Nucleus accumbens (tissue), 56 donors: ENCODE measurements at places on chromosomes 12 and 14.

GRCh38 chr12:78185109-78185508 is 354.4 kb downstream of the NAV3 start:
- DNase-seq, result no peak

DNA sequence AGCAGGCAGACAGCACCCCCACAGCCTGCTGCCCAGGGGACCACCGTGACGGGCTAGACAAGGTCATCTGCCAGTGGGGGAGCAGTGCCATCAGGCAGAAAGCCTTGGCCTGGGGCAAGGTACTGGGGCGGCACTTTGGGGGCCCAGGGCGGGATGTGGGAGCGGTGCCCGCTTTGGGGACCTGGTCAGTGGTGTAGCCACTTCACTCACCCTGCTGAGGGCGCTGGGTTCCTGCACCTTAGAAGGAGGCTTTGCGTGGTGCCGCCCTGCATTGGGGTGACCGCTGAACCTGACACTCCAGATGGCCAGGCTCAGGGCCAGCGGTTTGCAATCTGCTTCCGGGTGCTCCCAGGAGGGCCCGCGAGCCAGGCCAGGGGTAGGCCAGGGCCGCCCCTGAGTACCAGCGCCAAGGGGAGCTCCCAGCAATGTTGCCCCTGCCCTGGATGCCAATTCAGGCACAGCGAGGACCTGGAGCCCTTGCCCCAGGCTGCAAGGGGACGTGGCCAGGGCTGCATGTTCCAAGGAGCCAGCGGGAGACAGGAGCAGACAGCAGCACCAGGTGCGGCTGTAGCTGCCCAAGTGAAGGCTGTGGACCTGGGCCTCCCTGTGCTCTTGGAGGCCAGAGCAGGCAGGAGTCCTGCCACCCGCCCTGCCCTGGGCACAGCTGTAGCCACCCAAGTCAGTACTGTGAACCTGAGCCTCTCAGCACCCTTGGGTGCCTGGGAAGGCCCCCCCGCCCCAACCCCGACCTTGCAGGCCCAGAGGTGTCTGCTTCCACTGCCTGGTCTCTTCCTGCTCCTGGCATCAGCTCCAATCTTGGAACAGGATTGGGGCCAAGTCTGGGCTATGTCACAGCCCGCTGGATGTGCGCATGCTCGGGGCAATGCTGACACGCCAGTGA is 550.7 kb downstream of the SLC6A15 start:
- no peak for DNase-seq

GRCh38 chr12:74980510-74980909 is 229.1 kb downstream of the KCNC2 start:
- no peak for DNase-seq

DNA sequence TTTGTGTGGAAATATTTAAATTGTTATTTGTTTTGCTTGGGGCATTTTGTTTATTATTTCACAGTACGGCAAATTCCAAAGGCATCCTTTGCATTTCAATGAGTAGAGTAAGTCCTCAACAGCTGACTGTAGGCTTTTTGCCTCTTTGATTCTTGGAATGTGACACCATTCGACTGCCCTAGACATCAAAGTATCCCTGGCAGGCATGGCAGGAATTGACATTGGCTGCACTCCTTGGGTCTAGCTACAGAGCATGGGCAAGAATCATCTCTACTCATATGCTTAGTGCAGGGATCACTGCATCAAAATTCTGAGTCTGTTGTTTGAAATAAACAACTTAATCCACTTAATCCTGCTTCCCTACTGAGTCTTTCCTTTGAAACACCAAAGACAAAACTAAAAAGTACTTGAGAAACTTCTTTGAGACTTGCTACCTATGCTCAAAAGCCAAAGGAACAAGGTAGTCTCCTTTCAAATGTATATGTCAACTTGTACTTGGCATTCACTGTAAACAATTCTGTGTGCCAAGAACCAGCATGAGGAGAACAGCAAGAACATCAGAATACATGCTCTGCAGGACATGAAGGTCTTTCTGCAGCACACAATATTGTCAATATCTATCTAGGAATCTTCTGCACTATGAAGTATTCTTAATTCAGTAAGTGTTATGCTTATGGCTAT is 1569.0 kb upstream of the FLRT2 start:
- DNase-seq, result no peak

- no peak for DNase-seq
Measured at GRCh38 chr12:71682466-71682865, 3.4 kb upstream of the TMEM19 start.

- DNase-seq, result no peak
Measured at GRCh38 chr12:76241371-76241770, 106.8 kb downstream of the BBS10 start.

DNA sequence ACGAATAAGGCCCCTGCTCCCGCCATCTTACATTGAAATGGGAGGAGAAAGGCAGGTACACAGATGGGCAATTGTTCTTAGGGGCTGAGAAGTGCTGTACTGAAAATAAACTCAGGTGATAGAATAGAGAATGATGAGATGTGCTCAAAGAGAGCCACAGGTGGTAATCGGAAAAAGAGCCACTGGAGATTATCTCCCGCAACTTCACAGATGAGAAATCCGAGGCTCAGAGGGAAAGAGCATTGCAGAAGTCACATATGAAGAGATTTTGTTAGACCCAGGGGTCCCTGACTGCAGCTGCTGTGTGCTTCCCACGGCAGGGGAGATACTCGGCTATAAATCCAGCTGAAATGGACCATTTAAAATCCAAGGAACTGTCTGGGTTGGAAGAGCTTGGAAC is 73.7 kb downstream of the PRIMA1 start:
- DNase-seq, result no peak

DNA sequence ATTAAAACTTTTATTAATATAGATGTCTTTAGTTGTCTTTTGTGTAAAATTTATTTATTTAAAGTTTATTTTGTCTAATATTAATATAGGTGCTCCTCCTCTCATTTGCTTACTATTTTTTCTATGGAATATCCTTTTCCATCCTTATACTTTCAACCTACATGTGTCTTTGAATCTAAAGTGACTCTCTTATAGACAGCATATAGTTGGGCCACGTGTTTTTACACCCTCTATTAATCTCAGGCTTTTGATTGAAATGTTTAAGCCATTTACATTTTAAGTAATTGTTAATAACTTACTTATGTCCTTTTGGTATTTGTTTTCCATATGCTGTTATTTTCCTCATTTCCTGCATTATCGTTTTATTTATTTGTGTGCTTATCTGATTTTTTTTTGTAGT is 74.4 kb upstream of the LRFN5 start:
- no peak for DNase-seq

GRCh38 chr14:56081139-56081538 is 37.1 kb upstream of the PELI2 start:
- DNase-seq, result no peak

- DNase-seq, result peak; percentile 21
Measured at GRCh38 chr12:1660304-1661187, 30.3 kb upstream of the ADIPOR2 start.

DNA sequence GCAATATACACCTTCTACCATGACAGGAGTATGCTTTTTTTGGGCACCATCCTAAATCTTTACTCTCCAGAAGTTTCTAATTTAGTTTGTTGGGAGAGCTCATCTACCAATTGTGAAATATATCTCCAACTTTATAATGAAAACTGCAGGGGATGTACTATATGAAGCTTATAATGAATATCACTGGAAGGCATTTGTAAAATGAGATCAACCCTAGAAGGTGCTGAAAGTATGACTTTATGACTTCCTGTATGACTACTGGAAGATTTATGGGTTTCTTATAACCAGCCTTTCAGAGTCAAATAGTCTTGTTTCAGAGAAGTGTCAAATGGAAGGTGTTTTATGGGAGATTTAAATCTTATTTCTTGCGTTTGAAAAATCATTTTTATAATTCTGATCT is 122.9 kb downstream of the MYRFL start:
- no peak for DNase-seq

GRCh38 chr12:32051511-32052211 is 55.0 kb upstream of the BICD1 start:
- no peak for DNase-seq

DNA sequence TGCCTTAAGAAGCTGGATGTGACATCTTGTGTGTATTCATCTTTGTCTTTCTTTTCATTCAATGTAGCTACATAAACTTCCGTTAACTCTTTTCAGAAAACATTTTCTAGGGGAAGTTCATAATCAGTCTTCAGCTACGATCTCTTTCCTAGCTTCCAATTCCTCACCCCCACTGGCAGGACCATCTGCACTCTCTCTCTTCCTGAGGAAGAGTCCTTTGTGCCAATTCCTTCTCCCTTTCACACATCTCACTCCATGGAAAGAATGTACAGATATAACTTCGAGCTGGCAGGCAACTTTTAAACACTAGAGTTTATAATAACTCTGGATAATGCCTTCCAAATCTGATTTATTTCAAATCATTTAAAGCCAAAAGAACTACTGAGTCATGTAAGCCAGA is 495.7 kb downstream of the GALC start:
- no peak for DNase-seq

- DNase-seq, result no peak
Measured at GRCh38 chr12:111792155-111792855, 25.6 kb downstream of the ALDH2 start.

DNA sequence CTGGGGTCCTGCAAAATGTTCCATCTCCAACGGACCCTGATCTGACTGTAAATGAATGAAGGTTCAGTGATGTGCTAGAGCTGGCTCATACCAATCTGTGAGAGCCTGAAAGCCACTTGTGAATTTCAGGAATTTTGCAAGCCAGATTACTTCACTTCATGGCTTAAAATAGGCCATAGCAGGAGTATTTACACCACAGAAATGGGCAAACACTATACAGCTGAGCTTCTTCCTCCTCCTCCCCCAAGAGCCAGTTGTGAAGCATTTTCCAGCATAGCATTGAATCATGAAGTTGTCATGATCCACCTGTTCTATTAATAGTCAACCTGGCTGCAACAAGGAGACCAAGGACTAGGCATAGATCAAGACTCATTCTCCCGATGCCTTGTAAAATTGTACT is 141.3 kb upstream of the RASSF8 start:
- no peak for DNase-seq

- DNase-seq, result no peak
Measured at GRCh38 chr12:42677461-42677860, 87.9 kb upstream of the PRICKLE1 start.

DNA sequence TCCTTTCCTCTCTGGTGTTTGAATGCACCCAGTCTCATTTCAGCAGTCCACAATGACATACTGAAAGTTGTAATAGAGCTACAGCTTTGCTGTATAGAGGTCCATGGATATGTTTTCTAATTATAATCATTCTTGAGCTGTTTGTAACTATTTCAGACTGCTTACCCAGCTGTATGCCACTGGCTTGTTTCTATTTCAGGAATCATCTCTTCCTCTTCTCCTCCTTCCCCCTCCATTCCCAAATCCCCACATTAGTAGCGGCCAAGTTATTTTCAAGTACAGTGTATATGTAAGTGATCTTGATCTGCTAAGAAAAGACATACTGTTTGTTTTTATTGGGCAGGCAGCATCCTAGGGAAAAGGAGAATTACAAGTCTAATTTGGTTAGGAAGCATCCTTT is 775.0 kb downstream of the DIO2 start:
- DNase-seq, result no peak

GRCh38 chr14:58071341-58071740 is 80.7 kb downstream of the ARMH4 start:
- no peak for DNase-seq
